ENCODE measurements at places on chromosomes 2 and 18.

- no peak for DNase-seq
Measured at GRCh38 chr2:195356026-195356425, 301.0 kb upstream of the SLC39A10 start.

- DNase-seq: no peak
Measured at GRCh38 chr2:108933691-108934117, 55.3 kb downstream of the EDAR start.

GRCh38 chr18:22475426-22476100 lies 57.8 kb upstream of the CTAGE1 start:
- no peak for DNase-seq

DNA sequence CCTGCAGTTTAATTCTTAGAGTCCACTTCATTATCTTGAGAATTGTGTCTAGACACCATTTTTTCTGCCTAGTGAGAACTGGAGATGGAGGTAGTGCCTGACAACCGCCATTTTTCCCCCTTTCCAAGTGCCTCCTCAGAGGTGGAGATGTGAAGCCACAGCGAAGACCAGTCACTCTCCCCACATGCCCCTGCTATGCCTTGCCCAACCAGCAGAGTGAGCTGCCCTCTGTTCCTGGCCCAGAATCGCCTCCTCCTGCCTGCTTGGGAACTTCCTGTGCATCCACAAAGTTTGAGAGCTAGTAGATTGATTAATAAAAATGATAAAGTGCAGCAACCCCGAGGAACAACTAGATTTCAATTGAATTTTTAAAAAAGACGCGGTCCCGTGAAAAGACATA lies 123.3 kb downstream of the CLIP4 start:
- DNase-seq: no peak

DNA sequence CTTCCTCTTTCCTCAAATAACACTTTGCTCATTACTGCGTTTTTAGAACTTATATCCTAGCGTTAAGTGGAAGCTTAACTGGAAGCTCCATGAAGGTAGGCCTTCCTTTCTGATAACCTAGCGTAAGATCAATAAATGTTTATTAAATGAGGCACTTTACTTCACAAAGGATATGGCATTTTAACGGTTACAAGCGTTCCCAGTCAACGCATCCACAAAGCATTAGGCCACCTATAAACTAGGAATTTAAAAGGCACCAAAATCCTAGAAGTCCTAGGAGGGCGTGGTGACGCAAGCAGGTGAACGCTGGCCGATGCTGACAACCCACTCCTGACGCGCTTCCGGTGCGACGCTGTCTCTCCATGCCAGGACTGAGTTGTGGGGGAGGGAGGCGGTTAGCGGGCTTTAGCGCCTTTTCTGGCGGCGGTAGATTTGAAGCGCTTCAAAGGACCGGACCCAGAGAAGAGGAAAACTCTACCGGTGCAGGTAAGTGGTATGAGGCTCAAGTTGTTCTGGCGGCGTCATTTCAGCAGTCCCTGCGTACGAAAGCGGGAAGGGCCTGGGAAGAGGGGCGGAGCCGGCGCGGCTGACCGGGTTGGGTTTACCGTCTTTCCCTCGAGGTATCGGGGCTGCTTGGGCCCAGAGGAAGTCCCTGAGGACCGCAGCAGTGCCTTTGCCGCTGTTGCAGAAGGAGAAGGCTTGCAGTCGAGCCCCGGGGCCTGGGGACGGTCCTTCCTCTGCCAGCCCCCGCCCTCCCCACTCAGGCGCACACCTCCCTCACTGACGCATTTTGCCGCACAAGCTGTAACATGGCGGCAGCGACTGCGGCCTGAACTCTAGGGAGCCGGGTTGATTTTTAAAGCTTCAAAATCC lies at the start of gene PPIG:
PPIG (plus strand) TSS at position 347 of the 873 bp plus-strand sequence. CDS start 19,691 bp downstream, outside the sequence.
- peak; percentile 82 for DNase-seq

DNA sequence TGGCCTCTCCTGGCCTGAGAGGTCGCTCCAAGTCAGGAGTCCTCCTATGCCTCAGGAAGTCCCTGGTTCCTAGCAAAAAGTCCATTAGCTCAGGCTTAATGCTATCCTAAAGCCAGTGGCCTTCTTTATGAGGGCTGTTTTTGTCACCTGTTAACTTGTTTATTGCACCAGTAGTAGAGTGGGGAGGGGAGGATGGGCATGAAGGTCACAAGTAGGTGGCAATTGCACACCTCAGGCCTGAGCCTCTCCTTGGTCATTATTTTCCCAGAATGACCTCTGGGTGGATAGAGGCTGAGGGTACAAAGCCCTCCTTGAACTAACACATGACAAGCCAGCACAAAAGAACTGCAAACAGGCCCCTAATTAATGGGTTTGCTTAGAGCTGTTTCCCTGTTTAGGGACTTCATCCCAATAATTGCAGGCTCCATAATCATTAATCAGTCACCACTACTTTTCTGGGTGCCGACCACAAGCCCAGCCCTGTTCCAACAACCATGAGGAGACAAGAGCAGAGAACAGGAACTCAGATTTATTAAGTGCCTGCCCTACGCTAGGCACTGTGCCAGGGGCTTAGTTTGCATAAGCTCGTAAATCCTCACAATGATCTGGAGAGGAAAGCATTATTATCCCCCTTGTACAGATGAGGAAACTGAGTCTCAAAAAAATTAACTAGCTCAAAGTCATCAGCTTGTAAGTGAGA lies 123.0 kb upstream of the PKDCC start:
- DNase-seq: no peak

GRCh38 chr18:35343488-35343935 lies 708 bp downstream of the ZNF24 start:
- no peak for DNase-seq

DNA sequence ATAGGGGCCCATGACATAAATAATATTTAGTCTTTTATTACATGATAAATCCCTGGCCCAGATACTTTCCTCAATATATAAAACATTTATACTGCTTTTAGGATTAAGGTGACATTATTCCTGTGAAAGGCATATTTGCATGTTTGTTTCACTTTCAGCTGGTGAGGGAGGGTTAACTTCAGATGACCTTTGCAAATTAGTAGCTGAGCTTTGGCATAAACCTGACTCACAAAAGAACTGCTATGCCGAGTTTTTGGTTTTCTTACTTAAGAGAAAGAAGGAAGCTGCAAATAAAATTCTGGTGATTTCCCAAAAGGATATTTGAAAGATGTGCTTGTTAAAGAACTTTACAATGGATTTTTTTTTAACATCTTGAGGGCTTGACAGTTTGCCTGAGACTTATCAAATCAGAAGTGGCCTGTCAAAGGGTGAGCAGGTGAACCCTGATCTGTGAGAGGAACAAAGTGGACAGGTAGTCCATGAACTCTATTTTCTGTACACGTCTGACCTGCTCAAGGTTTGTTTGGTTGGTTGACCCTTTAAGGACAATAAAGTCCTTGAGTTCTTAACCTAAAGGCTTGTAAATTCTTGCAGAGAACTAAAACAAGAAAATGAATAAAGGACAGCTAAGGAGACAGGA lies 93.5 kb downstream of the FAM124B start:
- no peak for DNase-seq

DNA sequence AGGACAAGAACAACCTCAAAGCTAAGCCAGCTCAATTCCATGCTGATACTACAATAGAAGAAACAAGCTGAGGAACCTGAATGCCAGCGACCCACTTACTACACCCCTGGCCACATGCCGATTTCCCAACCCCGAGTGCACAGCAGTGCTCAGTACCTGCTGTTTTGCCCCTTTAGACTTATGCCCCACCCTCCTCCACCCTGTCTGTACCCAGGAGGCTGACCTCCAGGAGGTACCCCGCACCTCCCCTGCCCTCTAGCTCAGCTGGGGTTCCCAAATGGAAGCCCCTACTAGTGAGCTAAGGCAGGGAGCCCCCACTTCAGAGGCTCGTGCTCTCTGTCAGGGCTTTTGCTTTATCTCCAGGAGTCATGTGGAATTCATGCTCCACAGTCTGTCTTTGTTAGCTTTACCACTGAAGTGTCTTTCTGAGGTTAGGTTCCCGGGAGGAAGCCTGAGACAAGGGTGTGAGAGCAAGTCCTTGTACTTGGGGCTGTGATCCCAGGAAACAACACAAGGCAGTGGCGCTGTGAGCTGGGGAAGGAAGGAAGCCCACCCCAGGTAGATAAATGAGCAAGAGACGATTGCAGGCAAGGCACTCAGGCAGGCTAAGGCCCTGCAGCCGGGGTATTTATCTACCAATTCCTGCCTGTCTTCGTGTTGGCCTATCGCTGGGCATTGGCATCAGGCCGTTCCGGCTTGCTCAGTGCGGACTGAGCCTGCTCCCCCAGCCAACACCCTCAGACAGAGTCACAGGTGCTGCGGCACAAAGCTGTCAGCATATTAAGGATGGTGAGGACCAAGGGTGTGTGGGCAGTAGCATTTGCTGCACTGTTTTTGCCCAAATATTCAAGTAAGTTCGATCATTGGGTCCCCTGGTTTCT lies 220.5 kb downstream of the CYP26B1 start:
- DNase-seq: no peak

GRCh38 chr18:57749604-57749970 lies 53.5 kb downstream of the ATP8B1 start:
- DNase-seq: no peak

DNA sequence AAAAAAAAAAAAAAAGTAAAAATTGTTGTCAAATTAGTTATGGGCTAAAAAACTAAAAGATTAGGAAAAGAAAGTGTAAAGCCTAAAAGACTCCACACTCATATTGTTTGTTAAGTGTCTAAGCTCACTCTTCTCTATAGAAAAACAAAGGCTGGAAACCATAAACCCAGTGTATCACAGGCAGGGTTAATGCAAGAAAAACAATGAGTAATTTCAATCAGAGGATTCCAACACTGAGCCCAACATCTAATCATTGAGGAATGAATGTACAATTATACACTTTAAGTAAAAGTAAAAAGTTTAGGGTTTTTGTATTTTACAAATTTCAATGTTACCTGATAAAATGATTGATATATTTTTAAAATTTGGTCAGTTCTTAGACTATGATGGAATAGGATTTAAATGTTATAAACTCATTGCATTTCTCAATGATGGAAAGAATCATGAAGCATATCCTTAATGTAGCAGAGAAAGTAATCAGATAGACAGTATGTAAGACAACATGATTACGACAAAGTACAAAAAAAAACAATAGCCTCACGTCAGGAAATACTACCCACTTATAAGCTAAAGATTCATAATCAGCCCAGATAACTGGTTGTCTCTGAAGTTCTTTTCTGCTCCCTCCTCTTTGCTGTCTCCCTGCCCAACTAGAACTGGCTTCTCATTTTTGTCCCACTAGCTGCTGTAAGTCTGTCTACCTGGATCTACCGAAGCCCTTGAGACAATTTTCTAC lies 44.5 kb upstream of the SP3 start:
- DNase-seq: no peak

- DNase-seq: no peak
Measured at GRCh38 chr2:183497861-183498260, 373.6 kb downstream of the NUP35 start.

- DNase-seq: no peak
Measured at GRCh38 chr2:172108587-172108930, 5.9 kb upstream of the DLX2 start.

DNA sequence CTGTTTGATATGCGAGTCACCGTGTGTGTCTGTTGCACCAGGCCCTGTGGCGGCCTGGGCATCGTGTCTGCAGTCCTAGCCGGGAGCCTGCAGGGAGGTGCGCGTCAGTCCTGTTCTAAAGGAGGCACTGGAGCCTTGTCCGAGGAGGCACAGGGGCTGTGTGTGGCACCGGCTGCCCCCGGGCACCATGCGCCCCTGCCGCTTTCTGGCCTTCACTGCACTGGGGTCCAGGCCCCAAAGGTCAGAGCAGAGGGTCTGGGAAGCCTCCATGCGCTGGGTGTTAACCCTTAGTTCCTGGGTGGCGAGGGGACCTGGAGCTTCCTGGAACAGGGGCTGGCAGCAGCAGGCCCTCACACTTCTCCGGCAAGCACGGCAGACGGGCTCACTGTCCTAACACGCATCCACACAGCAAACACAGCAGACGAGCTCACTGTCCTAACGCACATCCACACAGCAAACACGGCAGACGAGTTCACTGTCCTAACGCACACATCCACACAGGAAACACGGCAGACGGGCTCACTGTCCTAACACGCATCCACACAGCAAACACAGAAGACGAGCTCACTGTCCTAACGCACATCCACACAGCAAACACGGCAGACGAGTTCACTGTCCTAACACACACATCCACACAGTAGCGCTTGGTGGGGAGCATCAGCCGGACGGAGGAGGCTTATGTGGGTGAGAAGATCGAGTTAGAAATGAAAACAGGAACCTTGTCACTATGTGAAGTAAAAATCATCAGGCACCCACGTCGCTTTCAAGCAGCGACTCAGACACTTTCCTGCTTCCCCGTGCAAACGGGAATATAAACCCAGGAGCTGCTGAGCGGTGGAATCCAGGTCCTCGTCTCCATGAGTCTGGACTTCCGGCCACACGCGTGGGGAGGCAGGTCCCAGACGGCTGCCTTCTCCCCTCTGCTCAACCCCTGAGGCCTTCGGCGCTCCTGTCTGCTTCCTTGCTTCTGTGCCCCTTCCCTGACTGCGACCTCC lies 65.3 kb downstream of the TPO start:
- no peak for DNase-seq

DNA sequence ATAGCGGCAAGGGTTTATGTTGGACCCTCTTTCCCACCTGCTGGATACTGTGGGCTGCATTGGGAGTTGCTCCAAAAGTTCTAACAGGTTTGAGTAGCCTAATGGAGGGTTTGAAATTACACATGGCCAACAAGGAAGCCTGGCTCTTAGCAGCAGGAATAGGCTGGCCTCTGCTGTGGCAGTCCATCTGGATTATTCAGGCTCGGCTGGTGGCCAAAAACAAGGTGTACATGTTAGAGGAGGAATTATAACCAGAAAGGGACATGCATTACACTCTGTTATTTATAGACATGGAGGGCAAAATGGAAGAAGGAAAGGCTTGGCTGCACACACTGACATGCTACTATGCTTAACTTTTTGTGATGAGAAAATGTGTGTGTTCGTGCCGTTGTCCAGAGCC lies 61.1 kb upstream of the NRXN1 start:
- no peak for DNase-seq
